MV-4-11 (cell line): ENCODE measurements at places on chromosomes 16 and 17.

GRCh38 chr17:56009795-56010651 lies 143.3 kb upstream of the ANKFN1 start:
- DNase-seq, result peak; percentile 24

DNA sequence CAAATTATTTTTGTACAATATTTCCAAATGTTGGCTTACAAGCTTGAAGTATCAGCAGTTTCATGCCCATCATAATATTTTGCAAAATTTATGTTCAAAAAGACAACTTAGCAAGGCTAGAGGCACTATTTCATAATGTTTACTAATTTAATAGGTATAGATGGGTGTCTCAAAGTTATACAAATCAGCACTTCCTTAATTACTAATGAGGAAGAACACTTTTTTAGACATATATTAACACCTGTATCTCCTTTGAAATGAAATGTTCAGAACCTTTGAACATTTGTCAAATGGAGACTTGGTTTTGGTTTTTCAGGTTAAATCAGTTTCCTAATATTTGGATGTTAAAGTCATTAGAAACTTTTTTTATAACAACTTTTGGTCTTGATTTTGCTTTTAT lies 2.2 kb downstream of the TAT start:
- DNase-seq, result no peak

DNA sequence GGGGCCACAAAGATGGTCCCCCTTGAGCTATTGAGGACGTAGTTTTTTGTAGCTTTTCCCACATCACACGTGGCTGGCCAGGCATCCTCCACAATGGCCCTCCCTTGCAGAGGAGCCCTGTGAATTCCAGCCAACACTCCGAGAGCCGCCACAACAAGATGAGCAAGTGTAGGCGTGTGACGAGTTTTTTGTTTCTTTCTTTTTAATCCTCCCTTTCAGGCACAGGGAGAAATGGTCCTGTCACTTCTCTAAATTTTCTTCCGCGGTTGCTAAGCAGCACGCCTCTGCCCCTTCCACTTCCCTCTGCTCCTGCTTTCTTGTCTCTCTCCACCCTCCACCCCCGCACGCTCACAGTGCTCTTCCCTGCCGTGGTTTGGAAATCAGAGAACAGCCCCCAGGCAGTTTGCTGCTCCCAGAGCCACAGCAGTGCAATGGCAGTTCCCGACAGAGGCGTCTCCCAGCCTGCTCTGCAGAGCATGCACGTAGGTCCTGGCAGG lies 68.0 kb upstream of the MRTFB start:
- DNase-seq, result peak; percentile 84

- DNase-seq, result no peak
These were observed 180.9 kb downstream of the RPTOR start for GRCh38 chr17:80725517-80725916.

- no peak for DNase-seq
These were observed 35.4 kb downstream of the SNX20 start for GRCh38 chr16:50645563-50646220.

DNA sequence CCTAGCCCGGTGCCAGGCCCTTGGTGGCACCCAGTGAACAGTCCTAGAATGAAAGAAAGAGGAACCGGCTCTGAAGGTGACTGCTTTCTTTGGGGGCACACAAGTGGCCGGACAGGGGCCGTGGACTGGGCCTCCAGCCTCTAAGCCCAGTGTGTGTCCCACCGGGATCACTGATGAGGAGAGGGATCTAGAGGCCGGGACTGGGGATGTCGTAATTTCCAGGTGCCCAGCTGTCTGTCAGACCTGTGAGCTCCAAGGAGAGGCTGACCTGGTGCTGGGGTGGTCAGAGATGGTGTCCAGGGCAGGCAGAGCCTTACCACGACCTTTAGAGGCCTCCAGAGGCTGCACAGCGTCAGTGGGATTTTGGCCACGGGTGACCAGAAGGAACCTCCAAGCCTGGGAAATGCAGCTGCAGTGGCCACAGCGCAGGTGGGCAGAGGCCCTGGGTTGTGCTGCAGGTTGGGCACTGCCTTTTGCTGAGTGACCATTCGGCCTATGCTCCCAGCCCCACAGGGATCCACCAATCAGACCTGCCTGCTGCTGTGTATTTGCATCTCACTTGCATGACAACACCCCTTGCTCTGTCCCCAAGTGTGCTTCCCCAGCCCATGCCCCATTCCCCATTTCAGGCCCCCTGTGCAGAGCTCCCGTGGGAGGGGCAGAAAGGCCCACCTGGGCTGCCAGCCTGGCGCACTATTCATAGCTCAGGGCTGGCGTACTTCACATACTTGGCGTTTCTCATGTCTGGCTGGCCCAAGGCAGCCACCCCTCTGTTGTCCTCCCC lies 12.5 kb downstream of the ARHGAP23 start:
- DNase-seq, result no peak

- DNase-seq, result no peak
These were observed 14.7 kb downstream of the RABEP2 start for GRCh38 chr16:28910086-28911031.

GRCh38 chr17:81900181-81900820 lies 1.7 kb upstream of the NPB start:
- DNase-seq, result no peak

GRCh38 chr17:57987581-57988300 lies at the start of gene VEZF1:
Gene VEZF1, minus strand, starts transcription at chr17:57988254. Its CDS starts 143 bp downstream, at chr17:57988111.
- peak; percentile 56 for DNase-seq

- no peak for DNase-seq
These were observed 61.0 kb downstream of the CFDP1 start for GRCh38 chr16:75372236-75372856.

GRCh38 chr16:88982286-88983084 lies 5.5 kb upstream of the CBFA2T3 start:
- DNase-seq, result no peak

DNA sequence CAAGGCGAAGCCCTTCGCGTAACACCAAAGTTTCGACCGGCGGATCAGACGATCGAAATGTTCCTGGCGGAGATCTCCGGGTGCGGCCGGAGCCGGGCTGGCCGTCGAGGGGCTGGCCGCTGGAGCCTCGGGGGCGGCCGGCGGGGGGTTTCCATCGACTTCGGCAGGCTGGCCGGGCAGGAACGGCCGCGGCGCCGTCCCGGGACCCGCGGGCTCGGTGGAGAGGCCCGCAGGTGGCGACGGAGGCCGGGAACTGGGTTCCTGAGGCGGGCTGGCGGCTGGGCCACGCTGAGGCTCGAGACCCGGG lies 1.1 kb downstream of the EPOP start:
- DNase-seq, result no peak

GRCh38 chr16:57089406-57089805 lies 3.0 kb upstream of the CPNE2 start:
- no peak for DNase-seq

DNA sequence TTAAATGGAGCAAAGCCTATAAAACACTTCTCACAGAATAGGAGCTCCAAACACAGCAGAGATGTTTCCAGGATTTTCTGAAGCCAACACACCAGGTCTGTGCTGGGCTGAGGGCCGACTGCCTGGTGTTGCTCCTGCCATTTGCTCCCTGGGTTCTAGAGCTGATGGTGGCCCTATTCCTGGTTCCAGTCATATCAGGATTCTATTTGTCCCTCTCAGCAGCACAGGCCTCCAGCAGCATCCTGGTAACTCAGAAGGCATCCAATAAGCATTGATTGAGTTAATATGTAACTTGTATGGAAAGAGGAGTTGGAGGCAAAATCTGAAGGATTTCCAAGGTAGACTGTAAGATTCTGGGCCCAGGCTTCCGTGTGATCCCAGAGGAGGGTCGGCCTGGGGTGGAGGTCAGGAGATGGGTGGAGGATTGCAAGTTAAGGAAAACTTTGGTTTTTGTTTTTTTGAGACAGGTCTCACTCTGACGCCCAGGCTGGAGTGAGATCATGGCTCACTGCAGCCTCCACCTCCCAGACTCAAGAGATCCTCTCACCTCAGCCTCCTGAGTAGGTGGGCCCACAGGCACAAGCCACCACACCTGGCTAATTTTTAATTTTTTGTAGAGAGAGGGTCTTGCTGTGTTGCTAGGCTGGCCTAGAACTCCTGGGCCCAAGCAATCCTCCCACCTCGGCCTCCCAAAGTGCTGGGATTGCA lies 5.7 kb downstream of the NUPR1 start:
- DNase-seq, result no peak

- no peak for DNase-seq
These were observed 58.8 kb downstream of the CDH13 start for GRCh38 chr16:82685526-82685925.

DNA sequence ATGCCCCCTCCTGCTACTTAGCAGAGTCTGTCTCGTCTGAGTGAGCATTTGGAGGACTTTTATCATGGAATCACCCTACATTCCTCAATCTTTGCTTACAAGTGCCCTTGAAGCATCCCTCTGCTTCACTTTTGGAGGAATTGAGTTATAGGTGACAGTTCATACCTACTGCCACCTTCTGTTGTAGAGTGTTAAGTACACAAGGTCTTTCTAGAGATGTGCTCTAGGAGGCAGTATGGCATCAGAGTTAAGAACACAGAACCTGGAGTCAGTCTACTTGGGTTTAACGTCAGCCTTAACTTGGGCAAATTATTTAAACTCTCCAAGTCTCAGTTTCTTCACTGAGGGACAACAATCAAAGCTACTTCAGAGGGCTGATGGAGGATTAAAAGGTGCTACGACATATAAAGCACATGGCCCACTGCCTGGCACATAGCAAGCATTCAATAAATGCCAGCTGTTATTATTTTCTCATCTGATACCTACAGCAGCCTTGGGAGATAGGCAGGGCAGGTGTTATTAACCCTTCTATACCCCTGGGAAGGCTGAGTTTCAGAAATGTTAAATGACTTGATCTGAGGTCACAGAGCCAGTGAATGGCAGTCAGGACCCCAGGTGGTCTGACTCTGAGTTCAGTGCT lies 62.2 kb downstream of the UTP18 start:
- DNase-seq, result peak; percentile 47

GRCh38 chr16:75066861-75067447 lies 49.6 kb downstream of the LDHD start:
- no peak for DNase-seq

- peak; percentile 80 for DNase-seq
These were observed 3.1 kb downstream of the PPP1R1B start for GRCh38 chr17:39629898-39630297.

- no peak for DNase-seq
These were observed 20.8 kb upstream of the PPM1E start for GRCh38 chr17:58734811-58735210.

GRCh38 chr16:9441012-9441411 lies 349.6 kb downstream of the HAPSTR1 start:
- no peak for DNase-seq

GRCh38 chr16:69865701-69866100 lies 85.4 kb upstream of the CLEC18A start:
- no peak for DNase-seq
